ENCODE measurements at places on chromosomes 6 and 20. TPM values are rescaled to one million over a fixed set of nuclear protein-coding genes. Genes with fewer than 3 reads are reported as not detected.
A peak's percentile ranks its signal among the peaks of the same experiment; 100 is the strongest.

GRCh38 chr6:122799916-122800686, 11.0 kb downstream of the SMPDL3A start:
- no peak for DNase-seq

DNA sequence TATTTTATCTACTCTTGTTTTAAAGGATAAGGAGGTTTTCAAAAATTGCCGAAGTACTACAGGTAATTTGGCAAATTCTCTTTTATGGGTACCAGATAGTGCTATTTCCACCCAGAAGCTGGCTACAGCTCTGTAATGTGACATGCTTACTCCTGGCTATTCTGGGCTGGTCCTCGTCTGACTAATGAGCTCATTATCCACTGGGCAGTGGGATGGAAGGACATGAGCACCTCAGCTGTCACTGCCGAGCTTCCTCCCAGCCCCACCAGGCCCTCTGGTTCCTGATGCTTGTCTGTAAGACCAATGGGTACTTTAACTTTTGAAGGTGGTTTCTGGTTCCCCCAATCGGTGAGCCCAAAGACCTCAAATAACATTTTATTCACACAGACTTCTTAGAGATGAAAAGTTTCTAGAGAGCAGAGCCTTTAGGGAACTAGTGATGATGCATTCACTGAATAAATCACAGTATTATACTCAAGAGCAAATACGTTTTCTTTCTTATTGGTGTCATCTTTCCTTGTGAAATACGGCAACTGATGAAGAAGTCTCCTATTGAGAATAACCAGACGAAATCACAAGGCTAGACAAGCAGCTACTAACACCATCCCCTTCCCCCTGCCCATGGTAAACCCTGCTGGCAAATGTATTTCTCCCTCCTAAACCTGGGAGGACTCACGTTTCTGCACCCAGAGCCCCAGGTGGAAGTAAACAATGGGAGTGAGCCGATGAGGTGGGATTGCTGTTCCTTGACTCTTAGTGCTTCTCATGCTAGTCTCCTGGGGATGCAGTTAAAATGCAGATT, 80.8 kb downstream of the SLC22A3 start:
- no peak for DNase-seq

DNA sequence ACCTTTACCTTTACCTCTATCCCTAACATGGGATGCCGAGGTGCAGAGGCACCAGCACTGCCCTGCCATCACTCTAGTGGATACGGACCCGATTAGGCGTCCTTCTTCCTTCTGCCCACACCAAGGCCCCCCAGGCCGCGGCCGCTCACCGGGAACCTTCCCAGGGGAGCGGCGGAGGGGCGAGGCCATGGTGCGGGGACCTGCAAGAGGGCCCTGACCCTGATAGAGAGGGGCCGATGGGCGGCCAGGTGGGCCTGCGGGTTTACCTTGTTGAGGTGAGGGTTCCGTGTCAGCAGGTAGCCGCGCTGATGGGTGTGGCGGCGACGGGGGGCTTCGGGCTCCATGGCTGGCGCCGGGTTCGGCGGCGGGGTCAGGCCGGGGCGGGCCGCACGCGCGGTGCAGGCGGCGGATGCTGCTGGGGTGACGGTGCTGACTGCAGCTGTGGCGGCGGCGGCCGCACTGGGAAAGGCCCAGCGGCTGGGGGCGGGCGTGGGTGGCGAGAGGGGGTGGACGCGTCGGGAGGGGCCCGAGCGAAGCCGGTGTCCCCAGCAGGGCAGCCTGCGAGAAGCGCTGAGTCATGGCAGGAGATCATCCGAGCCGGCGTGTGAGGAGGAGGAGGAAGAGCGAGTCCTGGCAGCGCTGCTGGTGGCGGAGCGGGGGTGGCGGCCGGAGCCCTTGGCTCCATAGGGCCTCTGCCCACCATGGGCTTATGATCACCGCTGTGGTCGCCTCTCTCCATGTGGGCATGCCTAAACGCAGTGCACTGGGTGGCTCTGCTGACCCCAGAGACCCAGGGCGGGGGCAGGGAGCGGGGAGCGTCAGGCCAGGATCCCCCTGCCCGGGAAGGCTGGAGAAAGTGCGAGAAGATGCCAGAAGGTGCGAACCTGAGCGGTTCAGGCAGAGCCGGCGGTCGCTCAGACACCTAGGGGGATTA, at the start of gene ME1:
ME1 (minus strand) TSS at position 441 of the 934 bp plus-strand sequence; CDS start at position 344, 97 bp downstream.
- peak; percentile 52 for DNase-seq

The BTBD9 gene
- total RNA-seq, result 15.4 TPM

DNA sequence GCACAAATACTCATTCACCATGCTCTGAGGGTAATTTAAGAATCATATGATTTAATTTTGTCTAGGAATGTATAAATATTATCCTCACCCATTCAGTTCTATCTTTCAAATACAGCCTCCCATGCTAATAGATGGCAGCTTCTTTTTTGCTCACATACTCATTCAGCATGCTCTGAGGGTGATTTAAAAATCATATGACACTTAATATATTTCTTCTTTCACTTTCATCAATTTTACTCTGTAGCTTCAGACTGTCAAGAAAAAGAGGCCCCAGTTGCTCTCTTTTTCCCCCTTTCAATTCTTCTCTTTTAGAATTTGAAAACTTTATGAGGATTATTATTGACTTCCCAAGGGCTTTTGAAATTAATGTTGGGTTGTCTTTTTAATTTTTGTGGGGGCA, 161.7 kb upstream of the LAMP5 start:
- DNase-seq, result no peak

DNA sequence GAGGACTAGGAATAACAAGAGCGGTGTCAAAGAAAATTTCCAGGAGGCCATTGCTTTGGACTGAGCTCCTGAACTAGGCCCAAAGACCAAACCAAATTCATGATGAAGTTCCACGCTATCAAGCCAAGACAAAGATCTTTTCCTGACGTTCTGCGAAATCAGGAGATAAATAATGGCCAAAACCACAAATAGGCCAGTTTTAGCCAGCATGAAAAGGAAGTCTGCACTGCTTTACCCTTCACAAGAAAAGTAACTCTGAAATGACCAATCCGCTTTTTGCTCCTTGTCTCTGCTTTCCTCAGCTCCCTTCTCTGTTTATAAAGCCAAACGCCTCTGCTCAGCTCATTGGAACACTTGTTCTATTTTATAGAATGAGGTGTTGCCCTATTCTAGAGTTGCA, 6.7 kb downstream of the NCOA5 start:
- DNase-seq, result no peak

The PCSK2 gene
- total RNA-seq, result 1.7 TPM

DNA sequence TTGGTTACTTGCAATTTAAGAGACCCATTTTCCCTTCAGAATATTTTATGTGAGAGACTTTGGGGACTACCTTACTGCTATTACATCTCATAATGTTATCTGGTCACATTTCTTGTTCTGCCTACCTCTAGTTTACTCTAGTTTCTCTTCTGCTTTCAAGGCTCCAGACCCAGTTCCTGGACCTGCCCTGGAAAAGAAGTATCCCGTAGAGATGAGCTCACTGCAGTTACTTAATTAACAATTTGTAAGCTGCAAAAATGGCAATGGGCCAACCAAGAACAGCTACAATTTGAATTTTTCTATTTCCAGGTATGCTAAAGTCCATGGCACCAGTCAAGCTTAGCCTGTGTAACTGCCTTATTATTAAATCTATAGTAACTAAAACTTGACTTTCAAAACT, 25.0 kb downstream of the TAB2 start:
- DNase-seq, result no peak

- no peak for DNase-seq
These were observed 14.7 kb upstream of the TRIM26 start for GRCh38 chr6:30227763-30228487.

The SLC4A11 gene
- 0.55 TPM for total RNA-seq

DNA sequence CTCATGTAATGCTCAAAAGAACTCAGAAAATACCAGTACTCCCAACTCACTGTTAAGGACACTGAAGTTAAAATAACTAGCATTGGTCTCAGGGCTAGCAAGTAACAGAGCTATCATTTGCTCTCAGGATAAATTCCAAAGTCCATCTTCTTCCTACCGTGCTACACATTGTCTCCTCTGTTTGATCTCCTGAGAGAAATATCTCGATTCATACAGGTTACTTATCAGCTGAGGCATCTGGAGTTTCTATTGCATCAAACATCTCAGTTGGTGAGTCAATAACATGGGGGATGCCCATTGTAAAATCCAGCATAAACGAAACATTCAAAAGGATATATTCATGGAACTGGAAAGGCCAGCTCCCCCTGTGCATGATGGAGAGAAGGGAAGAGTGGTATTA, 147.4 kb downstream of the BACH2 start:
- DNase-seq, result no peak

Measured in neural crest cell (in vitro differentiated cells).